ENCODE measurements at places on chromosomes 16 and 17. TPM values are rescaled to one million over a fixed set of nuclear protein-coding genes. Genes with fewer than 3 reads are reported as not detected.

CA5A gene
- not detected for total RNA-seq

FHOD1 gene
- total RNA-seq: 13.1 TPM

CCL4 gene
- 2.3 TPM for total RNA-seq

ANKRD40CL gene
- not detected for total RNA-seq

KRT40 gene
- 1.4 TPM for total RNA-seq

CCR7 gene
- not detected for total RNA-seq

FBXW10 gene
- 0.38 TPM for total RNA-seq

Measured in camera-type eye (tissue), 1 donor.